ENCODE measurements at places on chromosomes 7 and 10.

DNA sequence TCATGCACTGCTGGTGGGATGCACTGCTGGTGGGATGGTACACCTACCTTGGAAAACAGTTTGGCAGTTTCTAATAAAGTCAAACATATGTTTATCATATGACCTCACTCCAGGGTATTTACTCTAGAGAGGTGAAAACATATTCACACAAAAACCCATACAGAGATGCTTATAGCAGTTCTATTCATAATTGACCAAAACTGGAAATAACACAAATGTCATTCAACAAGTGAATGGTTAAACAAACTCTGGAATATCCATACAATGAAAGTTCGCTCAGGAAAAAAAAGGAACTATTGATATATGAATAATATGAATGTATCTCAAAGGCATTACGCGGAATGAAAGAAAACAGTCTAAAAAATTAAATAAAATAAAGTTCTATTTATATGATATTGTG is 19.5 kb downstream of the CCDC71L start:
- DNase-seq: no peak

- no peak for DNase-seq
Observed at GRCh38 chr7:28891192-28891875, 66.8 kb downstream of the TRIL start.

- no peak for DNase-seq
Observed at GRCh38 chr10:133347710-133348517, 741 bp downstream of the PRAP1 start.

- no peak for DNase-seq
Observed at GRCh38 chr10:131871673-131872005, 29.2 kb upstream of the PPP2R2D start.
